ENCODE measurements at places on chromosomes 6 and 20.

- peak; percentile 12 for DNase-seq
Observed at GRCh38 chr20:52497731-52498130, 306.2 kb upstream of the ZFP64 start.

DNA sequence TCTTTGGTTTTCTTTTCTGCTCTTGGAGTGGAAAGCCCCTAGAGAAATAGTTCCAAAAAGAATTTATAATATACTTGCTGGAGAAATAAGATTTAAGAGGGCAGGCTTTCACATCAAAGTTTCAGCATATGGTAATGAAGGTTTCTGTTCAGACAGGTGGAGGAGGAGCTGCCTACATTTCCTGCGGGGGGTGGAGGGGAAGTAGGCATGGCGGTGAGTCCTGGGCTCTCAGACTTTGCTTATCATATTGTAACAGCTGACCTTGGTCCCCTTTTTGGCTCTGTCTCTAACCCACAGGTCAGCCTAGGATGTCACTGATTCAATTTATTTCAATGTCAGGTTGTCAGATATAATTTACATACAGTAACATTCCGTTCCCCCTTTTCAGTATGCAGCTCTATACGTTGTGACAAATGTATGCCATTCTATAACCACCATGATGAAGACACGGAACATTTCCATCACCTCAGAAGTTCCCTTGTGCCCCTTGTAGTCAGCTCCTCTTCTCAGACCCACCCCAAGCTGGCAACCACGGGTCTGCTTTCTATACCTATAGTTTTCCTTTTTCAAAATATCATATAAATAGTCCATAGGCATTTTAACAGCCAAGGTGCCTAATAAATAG, 77.6 kb upstream of the GGTLC1 start:
- no peak for DNase-seq

DNA sequence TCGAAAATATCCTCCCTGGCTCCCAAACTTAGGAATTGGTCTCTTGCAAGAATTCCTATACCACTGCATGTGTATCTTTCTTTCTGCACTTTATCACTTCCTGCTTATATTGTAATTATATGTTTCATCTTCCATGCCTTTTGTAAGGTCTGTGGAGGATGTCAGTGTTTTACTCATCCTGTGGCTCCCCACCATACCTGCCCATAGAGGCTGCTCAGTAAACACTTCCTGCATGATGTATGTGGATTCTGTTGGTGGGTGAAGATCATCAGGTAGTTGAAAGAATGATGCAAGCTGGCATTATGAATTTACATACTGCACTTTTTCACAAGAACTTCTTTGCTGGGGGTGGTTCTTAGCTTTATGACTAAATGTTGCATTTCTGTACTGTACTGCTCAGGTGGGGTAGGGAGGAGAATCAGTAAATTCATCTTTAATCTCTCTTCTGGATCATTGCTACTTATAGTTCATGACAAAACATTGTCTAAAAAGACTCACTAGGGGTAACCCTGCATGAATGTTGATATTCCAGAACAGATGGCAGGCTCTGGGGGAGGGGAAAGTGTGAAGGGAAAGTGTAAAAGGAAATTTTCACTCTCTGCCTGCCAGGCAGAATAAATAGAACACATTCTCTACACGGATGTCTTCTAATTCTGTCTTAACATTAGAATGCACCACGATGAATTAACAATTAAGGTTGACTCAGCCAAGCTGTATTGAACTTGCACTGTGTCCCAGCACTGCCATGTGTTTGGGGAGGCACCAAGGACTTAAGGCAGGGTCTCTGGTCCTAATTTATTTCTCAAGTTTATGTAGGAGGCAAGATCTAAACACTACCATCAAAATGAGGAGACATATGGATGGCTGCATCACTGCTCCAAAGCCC, 36.0 kb upstream of the KLHL31 start:
- no peak for DNase-seq

DNA sequence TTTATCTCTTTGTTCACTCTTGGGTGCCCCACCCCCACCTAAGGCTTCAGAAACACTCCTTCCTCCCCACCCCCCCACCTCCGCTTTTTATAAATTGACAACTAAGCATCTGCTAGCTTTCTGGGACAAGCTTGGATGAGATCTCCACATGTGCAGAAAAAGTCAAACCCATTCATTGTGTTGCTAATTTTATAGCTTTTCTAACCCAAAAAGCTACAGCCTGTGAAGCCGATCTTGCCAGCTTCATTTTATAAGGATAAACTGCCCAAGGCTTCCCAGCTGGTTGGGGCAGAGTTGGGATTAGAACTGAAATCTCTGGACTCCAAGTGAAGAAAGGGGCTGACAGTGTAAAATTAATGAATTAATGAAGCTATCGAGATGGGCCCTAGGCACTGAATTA, 24.1 kb downstream of the BPIFB4 start:
- DNase-seq = no peak

DNA sequence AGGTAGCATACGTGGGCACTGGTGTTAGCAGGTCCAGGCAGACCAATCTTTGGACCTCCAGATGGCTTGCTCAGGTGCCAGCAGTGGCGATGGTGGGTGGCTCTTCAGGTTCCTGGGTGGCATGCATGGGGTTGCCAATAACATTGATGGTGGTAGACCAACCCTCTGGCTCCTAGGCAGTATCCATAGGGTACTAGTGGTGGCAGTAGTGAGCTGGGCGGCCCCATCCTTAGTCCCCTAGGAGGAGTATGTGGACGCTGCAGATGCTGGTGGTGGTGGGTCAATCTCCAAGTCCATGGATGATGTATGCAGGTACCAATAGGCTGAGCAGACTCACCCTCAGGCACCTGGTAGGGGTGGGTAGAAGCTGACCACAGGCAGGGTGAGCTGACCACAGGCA, 70.6 kb downstream of the ZC2HC1B start:
- no peak for DNase-seq

DNA sequence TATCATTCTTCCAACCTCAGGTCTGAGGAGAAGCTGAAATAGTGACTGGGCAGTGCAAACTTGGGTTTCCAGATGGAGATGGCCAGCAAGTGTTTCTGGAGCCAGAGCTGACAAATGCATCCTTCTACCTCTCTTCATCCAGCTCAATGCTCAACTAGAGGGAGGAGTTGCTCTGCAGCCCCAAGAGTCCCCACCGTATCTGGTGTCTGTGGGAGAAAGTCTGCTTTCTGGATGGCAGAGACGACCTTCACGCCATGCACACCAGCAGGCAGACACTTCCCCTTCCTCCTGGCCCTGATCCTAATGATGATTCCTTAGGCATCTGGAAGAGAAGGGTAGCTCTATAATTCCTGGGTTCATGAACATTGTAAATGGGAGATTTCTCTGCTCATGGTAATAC, 127.4 kb upstream of the SPACA1 start:
- no peak for DNase-seq

- DNase-seq = no peak
Observed at GRCh38 chr6:3391902-3392458, 64.9 kb downstream of the SLC22A23 start.

- no peak for DNase-seq
Observed at GRCh38 chr6:73942592-73943186, 246.7 kb downstream of the CD109 start.

GRCh38 chr20:58922036-58922435, 59.0 kb upstream of the NELFCD start:
- DNase-seq = no peak

GRCh38 chr20:19129306-19129705, 83.1 kb upstream of the SLC24A3 start:
- no peak for DNase-seq

DNA sequence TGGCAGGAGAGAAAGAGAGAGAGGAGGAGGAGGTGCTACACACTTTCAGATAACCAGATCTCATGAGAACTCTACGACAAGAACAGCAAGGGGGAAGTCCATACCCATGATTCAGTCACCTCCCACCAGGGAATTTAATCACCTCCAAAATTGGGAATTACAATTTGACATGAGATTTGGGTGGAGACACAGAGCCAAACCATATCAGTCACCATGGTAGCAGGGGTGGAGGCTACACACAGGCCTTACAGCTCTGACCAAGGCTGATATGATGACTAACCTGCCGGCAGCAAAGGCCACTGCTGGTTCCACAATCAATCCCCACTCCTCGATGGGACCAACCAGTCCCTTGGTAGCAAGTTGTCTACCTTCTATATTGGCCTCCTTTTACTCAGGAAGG, 13.6 kb upstream of the RBM24 start:
- DNase-seq = no peak

- no peak for DNase-seq
Observed at GRCh38 chr20:16415071-16416053, 157.9 kb downstream of the KIF16B start.

DNA sequence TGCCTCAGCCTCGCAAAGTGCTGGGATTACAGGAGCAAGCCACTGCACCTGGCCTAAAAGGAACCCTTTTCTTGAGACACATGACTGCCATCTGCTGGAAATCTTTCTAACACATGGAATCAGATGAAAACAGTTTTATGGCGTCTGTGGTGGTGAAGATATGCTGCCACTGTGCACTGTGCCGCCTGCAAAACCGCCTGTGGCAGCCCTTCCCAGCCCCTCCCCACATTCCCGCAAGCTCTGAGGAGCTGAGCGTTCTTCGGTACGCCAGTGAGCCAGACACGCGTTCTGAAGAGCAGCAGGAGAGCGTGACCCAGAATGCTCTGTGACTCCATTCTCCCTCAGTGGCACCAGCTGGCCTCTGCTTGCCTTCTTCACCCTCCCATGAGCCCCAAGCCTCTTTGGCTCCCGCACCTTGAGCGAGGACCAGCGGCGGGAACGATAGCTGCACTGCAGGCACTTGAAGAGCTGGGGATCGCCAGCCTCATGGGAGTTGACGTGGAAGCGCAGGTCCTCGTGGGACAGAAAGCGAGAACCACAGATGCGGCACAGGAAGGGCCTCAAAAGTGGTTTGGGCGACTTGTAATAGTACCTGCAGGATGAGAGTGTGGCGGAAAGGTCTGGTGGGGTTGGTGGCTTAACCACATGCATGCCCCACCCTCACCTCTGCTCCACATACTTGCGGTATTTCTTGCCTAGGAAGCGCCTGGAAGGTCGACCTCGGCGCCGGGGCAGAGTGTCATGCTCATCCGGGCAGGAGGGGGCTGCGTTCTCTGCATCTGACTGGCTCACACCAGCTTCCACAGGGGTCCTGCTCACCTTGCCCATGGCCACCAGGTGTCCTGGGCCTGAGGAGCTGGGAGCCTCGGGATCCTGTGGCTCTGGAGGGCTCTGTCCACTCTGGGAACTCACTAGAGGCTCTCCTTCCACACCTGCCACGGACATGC, 8.7 kb downstream of the ZNF335 start:
- peak; percentile 45 for DNase-seq

- peak; percentile 13 for DNase-seq
Observed at GRCh38 chr6:43779852-43780236, 9.8 kb downstream of the VEGFA start.

DNA sequence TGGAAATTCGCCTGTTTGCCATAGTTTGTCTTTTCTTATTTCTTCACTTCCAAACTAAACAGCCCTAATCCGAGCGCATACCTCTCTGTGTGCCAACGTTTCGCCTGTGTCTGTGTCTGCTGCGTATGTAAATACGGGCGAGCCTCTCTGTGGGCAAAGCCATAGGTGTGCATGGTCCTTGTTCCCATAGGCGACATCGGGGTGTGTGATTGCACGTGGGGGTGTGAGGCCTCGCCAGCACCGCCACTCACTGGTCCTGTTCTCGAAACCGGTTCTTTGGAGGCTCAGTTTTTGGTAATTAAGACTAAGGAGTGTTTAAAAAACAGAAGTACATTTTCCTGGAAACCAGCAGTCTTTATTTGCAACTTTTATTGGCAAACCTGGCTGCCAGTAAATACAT, 6.0 kb upstream of the FOXC1 start:
- DNase-seq = no peak
